ENCODE measurements at places on chromosomes 4 and X.

GRCh38 chr4:792626-793092, 33.3 kb downstream of the CPLX1 start:
- no peak for DNase-seq

DNA sequence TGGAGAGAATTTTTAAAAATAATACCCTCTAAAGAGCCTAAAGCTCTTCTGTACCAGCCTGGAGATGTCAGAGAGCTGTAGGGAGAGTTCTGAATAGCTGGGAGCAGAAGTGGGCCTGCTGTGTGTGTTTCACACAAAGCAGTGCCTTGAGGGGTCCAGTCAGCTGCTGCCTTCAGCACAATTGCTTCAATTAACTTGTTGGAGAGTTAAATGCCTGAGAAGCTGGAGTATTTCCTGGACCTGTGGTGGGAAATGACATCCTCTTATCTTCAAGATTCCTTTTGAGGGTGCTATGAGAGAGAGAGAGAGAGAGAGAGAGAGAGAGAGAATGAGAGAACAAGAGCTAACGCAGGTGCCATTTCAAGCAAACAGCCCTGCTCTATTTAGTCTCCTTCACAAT, 96.2 kb upstream of the IL1RAPL2 start:
- no peak for DNase-seq

DNA sequence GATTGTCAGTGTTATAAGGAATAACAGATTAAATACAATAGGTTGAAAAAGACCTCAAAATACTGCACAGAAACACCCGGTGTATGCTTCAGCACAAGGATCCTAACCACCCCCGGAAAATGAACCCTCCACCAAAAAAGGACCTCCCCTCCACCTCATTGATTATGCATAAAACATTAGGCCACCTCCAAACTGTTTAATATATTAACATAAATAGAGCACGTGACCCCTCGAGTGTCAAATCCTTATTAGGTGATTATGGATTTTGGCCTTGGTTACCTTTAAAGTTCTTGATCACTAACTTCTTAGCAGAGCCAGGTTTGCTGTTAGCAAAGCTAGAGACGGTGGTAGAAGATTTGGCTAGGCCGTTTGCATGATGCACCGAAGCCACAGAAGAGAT, 958 bp downstream of the CUL4B start:
- DNase-seq = peak; percentile 1

GRCh38 chr4:58111818-58112217, 1001.6 kb upstream of the IGFBP7 start:
- DNase-seq = no peak

GRCh38 chrX:26925088-26925487, 538.1 kb downstream of the PPP4R3C start:
- DNase-seq = no peak

- DNase-seq = no peak
Measured at GRCh38 chr4:41879552-41879951, 55.7 kb upstream of the TMEM33 start.

DNA sequence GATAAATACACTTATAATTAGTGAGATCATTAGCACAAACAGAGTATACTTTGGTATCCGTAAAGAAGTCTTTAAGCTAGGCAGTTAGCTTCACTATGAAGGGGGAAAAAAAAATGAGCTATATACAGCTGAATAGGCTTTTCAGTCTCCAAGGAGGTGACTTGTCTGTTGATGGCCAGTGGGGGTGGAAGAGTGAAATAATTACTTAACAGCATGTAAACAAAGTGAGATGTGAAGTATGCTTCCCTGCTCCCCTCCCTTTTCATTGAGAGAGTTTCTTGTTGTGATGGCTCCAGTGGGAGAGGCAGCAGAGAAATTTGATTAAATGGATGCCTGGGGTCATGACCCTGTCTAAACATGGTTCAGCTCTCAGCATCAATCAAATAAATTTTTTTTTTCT, 180.9 kb downstream of the DACH2 start:
- DNase-seq = no peak

GRCh38 chrX:120309873-120310705, 1.2 kb downstream of the TMEM255A start:
- peak; percentile 38 for DNase-seq

DNA sequence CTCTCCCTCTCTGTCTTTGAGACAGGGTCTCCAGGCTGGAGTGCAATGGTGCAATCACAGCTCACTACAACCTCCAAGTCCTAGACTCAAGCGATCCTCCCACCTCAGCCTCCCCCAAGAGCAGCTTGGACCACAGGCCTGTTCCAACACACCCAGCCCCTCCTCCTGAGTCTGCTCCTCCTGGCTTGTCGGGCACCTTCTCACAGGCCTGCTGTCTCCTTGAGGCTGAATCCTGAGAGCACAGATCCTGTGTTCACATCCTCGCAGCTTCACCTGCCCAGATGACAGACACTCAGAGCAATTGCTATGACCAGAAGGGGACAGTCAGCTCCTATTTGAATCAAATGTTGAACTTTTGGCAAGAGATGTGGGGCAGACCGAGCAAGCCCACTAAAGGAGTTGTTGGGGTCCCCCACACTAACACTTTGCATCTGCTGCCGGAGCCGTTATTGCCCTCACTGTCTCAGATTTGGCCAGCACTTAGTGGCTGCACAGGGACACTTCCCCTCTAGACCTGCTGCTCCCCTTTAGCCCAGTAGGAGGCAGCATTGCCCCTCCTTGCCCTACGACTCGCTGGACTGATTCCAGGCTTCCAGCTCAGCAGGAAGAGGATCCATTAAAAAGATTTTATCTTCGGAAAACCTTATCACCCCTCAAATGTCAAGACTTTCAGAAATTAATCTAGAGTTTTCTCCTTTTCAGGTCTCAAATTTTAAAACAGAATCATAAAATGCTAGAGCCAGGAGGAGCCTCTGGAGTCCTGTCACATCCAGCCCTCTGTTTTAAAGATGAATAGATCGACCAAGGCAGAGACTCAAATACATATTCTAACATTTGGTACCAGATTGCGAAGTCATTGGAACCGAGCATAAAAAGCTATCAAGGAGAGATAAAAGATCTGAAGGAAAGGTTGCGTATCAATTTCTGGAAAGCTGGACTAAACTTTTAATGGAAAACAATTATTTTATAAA, 113.7 kb downstream of the USP46 start:
- DNase-seq = peak; percentile 13

DNA sequence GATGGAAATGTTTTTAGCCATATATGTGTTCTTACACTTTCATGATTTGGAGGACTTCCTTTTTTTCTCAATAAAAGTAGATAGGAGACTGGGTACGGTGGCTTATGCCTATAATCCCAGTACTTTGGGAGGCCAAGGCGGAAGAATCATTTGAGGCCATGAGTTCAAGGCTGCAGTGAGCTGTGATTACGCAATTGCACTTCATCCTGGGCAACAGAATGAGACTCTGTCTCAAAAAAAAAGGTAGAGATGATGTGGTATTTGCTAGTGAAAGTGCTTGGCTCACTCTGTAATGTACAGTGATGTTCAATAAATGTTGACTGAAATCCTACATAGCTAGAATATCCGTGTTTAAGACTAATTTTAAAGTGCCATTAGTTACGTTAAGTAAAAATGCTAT, 27.4 kb downstream of the KLHL2 start:
- no peak for DNase-seq

GRCh38 chrX:106168107-106168506, at the start of gene PWWP3B:
TSS of gene PWWP3B (plus strand) at chrX:106168305. CDS start at chrX:106205433, 37,128 bp downstream.
- DNase-seq = no peak

DNA sequence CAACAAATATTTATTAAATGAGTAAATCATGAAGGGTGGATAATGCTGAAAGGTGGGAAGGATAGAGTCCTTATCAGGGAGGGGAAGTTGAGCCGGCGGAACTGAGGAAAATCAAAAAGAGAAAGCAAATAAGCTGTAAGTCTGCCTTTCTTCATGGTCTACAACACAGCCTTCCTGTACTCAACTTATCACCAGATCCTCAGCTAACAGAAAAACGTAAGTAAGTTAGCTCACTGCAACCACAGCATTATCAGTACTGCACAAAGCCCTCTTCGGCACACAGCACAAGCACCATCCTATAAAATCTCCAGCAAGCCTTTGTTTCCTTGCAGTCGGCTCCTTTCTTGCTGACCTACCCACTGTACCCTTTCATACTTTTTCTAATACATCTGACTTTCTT, 70.3 kb downstream of the CRMP1 start:
- DNase-seq = no peak

- DNase-seq = peak; percentile 63
Measured at GRCh38 chrX:18984381-18985185, 669 bp upstream of the PHKA2 start.

DNA sequence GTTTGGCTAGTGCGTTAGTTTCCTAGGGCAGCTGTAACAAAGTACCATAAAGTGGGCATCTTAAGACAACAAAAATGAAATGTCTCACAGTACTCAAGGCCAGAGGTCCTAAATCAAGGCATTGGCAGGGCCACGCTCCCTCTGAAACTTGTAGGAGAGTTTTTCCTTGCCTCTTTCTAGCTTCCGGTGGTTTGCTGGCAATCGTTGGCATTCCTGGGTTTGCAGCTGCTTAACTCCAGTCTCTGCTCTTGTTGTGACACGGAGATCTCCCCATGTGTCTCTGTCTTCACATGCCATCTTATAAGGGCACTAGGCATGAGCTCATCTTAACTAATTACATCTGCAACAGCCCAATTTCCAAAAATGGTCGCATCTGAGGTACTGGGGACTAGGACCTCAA, 362.0 kb upstream of the BOD1L1 start:
- no peak for DNase-seq

GRCh38 chr4:85932500-85933290, 427.2 kb downstream of the MAPK10 start:
- DNase-seq = no peak

GRCh38 chrX:41043674-41044345, 41.4 kb upstream of the USP9X start:
- DNase-seq = no peak

DNA sequence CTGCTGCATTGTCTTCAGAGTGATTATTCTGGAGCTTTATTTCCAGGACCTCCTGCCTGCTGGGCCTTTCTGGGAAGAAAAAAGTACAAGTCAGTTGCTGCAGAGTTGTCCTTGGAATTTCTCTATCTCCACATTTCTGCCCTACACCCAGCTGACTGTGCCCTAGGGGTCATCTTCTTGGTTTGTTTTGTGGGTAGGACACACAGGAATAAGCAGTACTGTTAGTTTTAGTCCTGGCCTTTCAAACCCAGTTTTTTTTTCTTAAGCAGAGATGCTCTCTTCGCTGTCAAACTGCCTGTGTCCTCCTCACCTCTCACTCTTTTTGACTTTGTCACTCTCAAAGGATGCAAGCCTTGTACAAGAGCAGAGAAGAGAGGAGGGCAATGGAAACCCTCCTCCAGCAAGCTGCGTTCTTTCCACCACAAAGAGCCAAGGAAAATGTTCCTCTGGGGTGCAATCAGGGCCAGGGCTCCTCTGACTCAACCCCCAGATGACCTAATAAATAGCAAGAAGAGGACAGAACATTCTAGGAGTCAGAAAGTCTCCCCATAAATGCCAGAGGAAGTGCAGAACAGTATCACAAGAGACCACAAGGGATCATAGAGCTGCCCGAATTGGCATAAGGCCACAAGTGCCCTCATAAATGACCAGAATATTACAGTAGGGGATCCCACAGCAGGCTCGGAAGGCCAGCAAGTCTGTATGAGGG, 186.2 kb downstream of the RCHY1 start:
- no peak for DNase-seq

DNA sequence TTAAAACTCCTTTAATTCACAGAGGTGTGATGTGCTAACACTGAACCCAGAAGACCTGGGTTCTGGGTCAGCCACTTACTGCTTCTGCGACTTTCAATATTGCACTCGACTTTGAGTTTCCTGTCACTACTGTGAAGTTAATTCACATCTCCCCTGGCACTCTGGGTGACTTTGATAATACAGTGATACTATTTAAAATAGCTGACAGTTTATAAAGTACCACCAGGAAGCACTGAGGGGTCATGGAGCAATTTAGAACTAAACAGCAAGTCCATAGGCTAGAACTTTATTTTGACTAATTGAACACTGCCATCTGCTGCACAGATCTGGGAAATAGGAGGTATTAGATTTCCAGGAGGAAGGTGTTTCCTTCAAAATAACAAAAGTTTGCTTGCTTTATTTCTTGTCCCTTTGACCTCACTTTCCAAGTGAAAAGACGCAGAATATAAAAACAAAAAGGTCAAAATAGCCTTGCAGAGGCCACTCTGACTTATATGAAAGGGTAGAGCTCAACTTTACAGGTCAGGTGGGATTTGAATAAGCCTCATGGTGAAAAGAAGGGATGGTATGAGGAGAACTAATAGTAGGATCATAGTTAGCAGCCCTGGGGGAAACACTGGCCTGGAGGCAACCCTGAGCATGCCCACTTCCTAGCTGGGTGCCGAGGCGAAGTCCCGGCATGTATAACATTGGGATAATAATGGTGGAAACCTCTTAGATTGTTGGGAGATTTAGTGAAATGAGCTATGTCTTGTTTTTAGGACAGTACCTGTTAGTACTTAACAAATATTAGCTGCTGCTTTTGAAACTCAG, 53.4 kb downstream of the ZNF518B start:
- no peak for DNase-seq

DNA sequence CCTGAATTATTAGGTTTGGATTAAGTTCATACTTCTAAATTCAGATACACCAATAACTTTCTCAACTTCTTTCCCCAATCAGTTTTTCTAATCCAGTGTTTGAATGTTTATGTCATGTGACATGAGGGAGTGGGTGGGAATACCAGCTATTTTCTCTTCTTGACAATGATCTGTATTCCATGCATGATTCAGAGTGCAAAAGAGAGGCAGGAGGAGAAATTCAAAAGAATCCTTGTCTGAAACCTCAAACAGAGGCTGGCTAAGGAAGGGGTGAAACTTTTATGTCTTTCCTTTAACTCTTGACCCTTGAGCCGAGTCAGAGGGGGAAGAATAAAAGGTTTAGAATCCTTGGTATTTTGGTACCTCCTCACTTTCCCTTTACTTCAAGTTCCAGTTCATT, 544.7 kb downstream of the SPRY1 start:
- DNase-seq = no peak

DNA sequence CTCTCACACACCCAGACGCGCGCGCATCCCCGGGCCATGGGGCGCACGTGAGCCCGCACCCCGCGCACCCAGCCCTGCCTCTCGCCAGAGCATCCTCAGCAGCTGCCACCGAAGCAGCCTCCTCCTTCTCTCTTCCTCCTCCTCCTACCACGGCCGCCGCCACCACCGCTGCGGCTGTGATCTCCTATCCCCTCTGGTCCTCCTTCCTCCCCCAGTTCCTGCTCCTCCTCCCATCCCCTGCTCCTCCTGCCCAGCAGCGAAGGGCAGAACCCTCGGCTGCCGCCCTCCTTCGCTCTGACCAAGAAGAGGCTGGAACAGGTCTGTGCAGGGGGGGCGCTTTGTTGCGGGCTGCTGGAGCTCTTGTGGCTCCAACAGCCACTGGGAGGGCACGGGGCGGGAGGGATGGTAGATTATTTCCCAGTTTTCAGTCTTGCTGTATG, 148.7 kb upstream of the CHRDL1 start:
- peak; percentile 48 for DNase-seq
